ENCODE measurements at places on chromosomes 6 and 20.

- no peak for DNase-seq
Observed at GRCh38 chr6:20630136-20630535, 95.9 kb downstream of the CDKAL1 start.

DNA sequence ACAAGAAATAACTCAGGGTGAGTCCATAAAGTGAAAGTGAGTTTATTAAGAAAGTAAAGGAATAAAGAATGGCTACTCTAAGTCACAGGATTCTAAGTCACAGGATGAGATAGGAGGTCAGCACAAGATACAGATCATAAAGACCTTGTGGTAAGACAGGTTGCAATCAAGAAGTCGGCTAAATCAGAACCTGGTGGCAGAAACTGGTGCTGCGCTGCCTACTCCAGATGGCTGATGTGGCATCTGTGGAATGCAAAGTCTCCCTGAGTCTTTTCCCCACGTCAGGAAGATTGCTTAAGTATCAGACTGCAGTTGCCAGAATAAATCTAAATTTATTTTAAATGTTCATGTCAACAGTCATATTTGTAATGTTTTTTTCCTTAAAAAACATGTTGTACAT lies 10.7 kb upstream of the KCNK15 start:
- no peak for DNase-seq

GRCh38 chr6:168890306-168890980 lies 363.2 kb downstream of the THBS2 start:
- DNase-seq: no peak

DNA sequence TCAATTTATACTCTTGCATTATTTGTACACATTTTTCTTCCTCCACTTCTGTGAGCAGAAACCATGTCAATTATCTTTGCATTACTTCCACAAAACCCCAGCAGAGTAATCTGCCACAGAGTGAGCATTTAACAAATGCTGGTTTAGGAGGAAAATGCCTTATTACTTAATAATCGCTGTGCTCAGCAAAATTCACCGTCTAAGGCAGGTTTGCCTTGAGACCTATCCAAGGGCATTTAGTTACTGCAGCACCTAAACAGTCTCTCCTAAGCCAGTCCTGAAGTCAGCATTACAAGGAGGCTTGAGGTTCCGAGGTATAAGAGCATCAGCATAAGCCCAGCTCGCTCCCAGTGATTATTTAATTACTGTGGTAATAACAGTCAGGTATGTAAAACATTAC lies 28.3 kb downstream of the MAP7 start:
- no peak for DNase-seq

DNA sequence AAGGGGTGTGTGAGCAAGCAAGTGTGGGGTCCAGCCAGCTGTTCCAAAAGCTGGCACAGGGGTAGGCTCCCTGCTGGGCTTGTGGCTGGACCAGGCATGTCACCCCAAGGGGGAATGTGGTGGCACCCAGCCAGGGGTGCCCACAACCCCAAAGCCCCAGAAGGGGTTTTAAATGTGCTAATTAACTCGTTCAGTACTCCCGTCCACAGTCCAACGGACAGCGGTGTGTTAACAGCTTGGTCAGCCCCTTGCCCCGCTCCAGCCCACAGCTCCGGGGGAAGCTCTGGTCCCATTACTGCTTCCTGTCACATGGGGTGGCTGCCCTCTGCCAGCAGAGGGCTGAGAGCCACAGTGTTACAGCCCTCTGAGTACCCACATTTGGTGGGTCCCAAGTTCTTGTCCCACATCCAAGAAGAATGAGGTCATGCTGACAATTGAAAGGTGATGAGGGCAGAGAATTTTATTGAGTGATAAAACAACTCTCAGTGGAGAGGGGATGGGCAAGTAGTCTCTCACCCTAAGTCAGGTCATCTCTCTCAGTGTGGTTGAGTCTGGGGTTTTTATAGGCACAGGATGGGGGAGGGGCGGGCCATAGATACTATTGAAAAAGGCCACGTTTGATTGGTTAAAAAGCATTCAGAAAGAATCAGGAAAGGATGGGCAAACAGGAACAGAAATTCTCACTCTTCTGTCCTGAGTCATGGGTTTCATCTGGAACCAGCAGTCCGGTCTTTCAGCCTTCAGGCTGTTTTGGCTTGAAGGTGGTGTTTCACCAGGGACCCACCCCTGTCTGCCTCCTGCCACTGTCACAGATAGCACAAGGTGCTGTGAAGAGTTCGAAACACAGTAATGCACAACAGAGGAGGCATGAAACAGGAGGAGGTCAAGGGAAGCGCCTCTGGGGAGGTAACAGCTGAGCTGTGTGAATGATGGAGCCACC lies 238.5 kb downstream of the NFATC2 start:
- no peak for DNase-seq

- no peak for DNase-seq
Observed at GRCh38 chr6:31826793-31827285, 699 bp upstream of the HSPA1B start.

GRCh38 chr6:104207635-104208034 lies 652.1 kb downstream of the HACE1 start:
- DNase-seq: no peak

DNA sequence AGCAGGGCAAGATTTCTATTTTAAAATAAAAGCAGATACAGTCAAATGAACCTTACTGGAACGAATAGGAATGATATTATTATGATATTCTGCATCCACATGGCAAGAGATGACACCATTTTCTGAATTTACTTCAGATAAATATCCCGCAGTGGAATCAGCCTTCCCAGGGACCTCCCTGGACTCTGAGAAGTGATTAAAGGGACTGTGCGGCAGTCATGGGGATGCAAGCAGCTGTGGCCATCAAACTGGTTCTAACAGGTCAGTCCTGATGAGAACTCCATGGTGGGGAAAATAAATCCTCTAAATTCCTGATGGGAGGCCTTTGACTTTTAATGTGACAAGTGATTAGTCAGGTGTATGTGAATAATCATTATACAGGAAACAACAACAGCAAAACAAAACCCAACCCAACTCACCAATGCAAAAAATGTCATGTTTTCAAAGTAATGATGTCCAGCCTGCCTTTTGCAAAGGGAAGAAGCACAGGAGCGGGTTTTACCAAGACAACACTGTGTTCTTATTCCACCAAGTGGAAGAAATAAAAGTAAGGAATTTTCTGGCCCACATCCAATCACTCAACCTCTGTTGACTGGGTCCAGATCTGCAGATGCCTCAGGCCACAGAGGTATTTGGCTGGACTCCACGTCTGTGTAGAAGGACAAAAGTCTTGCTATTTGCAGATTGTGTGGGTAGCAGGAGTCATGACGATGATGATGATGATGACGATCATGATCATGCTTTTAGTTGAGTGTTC lies 61.9 kb upstream of the CITED2 start:
- no peak for DNase-seq

- no peak for DNase-seq
Observed at GRCh38 chr20:53904261-53904660, 166.1 kb downstream of the BCAS1 start.

GRCh38 chr6:70304616-70305015 lies 1.7 kb upstream of the COL9A1 start:
- no peak for DNase-seq

- no peak for DNase-seq
Observed at GRCh38 chr6:150857062-150857944, 8.2 kb upstream of the MTHFD1L start.

DNA sequence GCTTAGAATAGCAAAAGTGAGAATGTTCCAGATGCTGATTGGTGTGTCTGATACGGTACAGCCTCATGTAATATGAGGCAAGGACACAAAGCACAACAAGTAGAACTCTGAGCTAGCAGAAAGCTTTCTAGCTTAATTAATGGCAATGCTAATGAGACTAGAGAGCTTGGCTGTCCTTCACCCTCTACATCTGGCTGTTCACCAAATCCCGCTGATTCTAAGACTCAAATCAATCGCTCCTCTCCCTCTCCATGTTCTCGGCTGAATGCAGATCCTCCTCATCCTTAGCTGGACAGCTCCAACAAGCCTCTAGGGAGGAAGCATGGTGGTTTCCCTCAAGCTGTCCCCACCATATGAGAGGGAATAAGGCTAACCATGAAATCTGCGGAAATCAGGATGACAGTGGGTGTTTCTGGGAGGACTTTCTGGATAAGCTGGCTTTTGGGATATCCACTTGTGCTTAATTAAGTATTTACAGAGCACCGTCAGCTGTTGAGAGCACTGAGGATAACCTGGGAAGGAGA lies 128.9 kb downstream of the FOXC1 start:
- no peak for DNase-seq

GRCh38 chr20:8151372-8151771 lies 19.3 kb downstream of the PLCB1 start:
- no peak for DNase-seq

GRCh38 chr6:89007209-89008000 lies 44.0 kb upstream of the RNGTT start:
- no peak for DNase-seq

DNA sequence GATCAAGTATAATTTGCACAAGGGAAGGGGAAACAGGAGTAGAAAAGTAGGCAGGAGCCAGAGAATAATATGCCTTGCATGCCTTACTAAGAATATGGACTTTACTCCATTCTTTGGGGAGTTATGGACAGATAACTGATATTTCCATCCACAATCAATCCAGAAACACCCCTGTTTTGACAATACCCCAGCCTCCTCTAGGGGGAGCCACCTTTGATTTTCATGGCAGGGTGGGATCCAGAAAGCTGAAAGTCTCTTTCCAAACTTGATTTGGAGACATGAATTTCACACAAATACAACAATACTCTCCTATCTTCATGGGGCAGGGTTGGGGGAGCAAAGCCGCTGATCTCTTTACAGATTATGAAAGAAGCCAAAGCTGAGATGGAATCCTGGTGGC lies 404.1 kb downstream of the FOXA2 start:
- DNase-seq: no peak

DNA sequence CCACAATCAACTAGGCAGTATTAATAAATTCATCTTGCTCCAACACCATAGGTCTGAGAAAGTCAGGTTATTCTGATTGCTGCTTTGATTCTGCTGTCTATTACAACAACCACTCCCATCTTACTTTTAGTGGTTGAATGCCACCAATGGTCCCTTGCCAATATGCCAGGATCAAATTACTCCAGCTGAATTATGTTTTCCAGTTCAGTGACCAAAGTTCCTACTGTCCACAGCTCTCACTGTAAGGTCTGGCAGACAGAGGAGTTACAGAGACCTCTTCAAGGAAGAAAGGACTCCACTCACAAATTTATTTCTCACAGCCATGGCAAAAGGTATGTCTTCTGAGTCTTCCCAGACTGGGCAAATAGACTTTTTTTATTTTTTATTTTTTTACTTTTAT lies 557.0 kb downstream of the HAO1 start:
- DNase-seq: no peak

GRCh38 chr20:50085481-50086365 lies 27.2 kb downstream of the UBE2V1 start:
- DNase-seq: no peak

GRCh38 chr6:16803294-16804200 lies 42.3 kb upstream of the ATXN1 start:
- DNase-seq: peak; percentile 94

GRCh38 chr6:135675026-135675425 lies 176.5 kb upstream of the PDE7B start:
- DNase-seq: no peak

GRCh38 chr6:91185072-91185471 lies 598.2 kb upstream of the MAP3K7 start:
- no peak for DNase-seq

- DNase-seq: peak; percentile 59
Observed at GRCh38 chr6:168150551-168151320, 71.7 kb upstream of the FRMD1 start.

GRCh38 chr6:135137826-135138225 lies 43.3 kb upstream of the MYB start:
- no peak for DNase-seq

GRCh38 chr20:54167909-54168872 lies 5.6 kb downstream of the CYP24A1 start:
- DNase-seq: no peak
